Right cardiac atrium (tissue), 5 donors: ENCODE measurements at places on chromosomes 5 and 9. TPM values are rescaled to one million over a fixed set of nuclear protein-coding genes. Genes with fewer than 3 reads are reported as not detected.

FOXD4L3 gene
- 0.05 TPM for polyA plus RNA-seq

NAIP gene
- polyA plus RNA-seq, result 2.2 TPM

GRXCR2 gene
- polyA plus RNA-seq, result 1.1 TPM

ANKDD1B gene
- 0.11 TPM for polyA plus RNA-seq

ADAMTS13 gene
- 4.6 TPM for polyA plus RNA-seq

DOCK2 gene
- 1.00 TPM for polyA plus RNA-seq

FGF10 gene
- polyA plus RNA-seq, result 0.52 TPM

POU4F3 gene
- not detected for polyA plus RNA-seq

SPINK13 gene
- 0.72 TPM for polyA plus RNA-seq

LEAP2 gene
- polyA plus RNA-seq, result 1.6 TPM

OLFM1 gene
- 19.1 TPM for polyA plus RNA-seq

SYNPO gene
- polyA plus RNA-seq, result 625 TPM

TRIM36 gene
- polyA plus RNA-seq, result 0.07 TPM
